Cerebellar cortex (tissue), 1 donor: ENCODE measurements at places on chromosomes 5 and 9.

DNA sequence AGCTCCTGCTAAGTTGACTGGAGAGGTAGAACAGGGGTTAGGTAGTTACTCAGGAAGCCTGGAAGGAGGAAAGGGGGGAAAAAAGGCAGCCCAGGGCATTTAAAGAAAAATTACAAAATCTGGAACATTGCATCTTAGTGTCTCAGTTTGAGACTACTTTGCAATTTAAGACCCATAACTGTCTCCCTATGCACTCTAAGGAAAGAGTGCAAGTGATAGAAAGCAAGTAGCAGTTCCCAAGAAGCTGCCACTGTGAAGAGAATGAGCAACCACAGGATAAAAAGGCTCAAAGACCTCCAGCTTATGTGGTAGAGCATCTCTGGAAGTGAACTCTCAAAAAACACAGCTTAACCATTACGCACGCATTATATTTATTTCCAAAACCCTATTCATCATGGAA is 141.8 kb downstream of the SLCO4C1 start:
- DNase-seq = no peak

- DNase-seq = no peak
Measured at GRCh38 chr5:68500813-68501212, 285.3 kb downstream of the PIK3R1 start.

DNA sequence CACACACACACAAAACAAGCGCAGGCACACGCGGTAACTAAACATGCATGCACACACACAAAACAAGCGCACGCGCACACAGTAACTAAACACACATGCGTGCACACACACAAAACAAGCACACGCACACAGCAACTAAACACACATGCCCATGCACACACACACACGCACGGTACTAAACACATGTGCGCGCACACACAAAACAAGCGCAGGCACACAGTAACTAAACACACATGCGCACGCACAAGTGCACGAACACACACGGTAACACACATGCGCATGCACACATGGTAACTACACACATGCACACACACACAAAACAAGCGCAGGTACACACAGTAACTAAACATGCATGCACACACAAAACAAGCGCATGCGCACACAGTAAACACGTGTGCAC is 19.9 kb upstream of the SLC6A3 start:
- no peak for DNase-seq

GRCh38 chr5:80656425-80656824 is 1.6 kb upstream of the DHFR start:
- DNase-seq = no peak

- peak; percentile 69 for DNase-seq
Measured at GRCh38 chr5:150263801-150264621, 25.6 kb downstream of the CAMK2A start.

DNA sequence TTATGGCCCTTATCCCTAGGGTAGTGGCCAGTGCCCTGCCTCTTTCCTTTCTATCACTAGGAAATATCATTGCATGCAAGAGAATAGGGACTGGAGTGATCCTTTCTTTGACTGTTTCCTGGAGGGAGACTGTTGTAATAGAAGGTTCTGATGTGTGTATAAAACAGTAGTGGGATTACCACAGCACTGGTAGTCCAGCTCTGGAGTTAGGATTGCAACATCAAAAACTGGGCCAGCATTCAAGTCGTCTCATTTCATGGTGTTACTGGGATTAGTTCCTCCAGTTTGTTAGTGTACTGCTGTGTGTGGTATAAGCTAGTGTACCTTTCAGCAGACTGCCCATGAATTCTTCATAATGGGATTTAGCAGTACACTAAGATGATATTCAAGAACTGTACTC is 45.8 kb downstream of the KIAA1958 start:
- no peak for DNase-seq

DNA sequence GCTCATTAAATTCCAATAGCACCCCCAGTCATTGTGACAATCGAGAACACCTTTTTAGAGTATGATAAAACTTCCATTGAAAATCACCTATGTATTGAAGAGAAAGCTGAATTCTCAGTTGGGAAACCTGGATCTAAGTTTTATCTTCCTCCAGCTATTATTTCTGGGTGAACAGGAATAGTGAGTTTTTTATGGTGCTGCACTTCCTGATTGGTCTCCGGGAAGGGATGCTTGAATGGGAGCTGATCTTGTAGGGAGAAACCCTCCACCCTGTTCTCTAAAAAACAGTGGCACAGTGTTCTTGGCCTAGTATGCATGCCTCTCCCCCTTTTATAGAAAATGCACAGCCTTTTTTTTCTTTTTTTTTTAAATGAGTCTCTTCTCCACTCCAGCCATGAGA is 112.2 kb downstream of the ACTBL2 start:
- no peak for DNase-seq

DNA sequence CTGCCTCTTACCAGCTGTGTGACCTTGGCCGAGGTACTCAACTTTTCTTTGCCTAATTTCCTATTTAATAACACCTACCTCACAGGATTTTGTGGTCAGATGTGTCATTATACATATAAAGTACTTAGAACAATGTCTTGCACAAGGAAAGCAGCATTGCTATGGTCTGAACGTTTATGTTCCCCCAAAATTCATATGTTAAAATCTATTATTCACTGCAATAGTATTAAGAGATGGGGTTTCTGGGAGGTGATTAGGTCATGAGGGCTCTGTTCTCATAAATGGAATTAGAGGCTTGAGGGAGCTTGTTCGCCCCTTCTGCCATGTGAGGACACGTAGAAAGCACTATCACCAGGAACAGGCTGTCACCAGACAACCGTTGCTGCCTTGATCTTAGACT is 10.9 kb upstream of the RNF145 start:
- no peak for DNase-seq

- no peak for DNase-seq
Measured at GRCh38 chr5:89869346-89869745, 540.2 kb downstream of the CETN3 start.

DNA sequence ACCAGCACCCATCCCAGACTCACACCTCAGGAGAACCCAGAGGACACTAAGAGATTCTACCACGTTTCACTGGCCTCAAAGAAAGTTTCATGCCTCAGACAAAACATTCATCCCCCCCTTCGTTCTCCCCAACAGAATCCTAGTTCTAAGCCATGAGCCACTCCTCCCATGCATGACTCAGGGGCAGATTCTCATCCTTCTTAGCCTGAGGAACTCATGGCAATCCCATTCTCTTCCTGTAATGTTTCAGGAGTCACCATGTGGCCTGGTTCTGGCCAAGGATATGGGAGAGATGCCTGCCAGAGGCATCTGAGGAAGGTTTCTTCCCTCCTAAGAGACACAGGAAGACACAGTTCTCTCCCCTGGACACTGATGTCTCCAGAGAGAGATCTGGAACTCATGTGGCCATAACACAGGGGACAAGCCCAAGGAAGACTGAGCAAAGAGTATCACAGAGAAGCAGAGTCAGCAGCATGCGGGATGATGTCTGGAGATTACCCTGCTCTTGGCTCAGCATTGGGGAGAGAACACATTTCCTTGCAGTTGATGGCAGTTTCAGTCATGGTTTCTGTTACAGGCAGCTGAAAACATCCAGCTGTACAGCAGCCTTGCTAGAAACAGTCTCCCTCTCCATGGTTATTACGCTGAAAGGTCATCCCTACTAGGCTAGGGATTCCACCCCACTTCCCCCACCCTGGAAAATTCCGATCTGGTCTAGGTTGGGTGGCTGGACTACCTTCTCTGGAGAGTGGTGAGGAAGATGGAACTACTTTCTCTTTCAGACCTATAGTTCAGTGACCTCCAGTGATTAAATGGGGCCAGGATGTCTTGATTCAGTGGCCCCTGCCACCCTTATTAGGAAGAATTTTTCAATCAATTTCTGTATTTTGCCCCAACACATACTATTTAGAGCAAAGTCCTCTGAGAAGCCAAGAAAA is 115.4 kb downstream of the ZNF608 start:
- DNase-seq = no peak

DNA sequence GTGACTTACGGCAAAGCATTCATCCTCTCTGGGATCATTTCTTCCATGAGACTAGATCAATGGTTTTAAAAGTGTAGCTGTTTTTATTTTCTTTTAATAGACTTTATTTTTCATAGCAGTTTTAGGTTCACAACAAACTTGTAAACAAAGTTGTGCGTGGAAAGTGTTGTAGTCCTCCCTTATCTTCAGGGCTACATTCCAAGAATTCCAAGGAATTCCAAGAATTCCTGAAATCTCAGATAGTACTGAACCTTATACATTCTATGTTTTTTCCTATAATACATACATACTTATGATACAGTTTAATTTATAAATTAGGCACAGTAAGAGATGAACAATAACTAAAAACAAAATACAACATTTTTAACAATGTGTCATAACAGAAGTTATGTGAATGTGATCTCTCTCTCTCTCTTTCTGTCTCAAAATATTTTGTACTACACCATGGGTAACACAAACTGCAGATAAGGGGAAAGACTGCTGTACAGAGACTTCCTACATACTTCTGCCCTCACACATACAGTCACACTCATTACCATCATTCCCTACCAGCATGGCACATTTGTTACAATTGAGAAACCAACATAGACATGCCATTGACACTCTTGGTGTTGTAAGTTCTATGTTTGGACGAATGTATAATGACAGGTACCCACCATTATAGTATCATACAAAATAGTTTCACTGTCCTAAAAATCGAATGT is 1933.2 kb upstream of the WWC1 start:
- no peak for DNase-seq

- no peak for DNase-seq
Measured at GRCh38 chr9:5512658-5513452, 2.5 kb downstream of the PDCD1LG2 start.

- no peak for DNase-seq
Measured at GRCh38 chr9:7097785-7098752, 340.3 kb downstream of the KDM4C start.

DNA sequence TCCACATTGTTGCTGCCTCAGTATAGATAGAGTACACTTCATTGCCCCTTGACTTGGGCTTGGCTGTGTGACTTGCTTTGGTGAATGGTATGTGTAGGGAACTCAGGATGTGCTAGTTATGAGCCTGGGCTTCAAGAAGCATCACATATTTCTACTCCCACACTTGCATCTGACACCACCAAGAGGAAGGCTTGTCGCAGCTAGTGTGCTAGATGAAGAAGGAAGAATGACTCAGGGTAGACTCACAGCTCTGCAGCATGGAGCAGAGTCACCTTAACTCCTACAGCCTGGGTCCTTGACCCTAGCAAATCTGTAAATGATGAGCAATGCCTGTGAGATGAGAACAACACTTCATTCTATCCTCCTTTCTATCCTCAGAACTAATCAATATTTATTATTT is 261.8 kb downstream of the ASTN2 start:
- no peak for DNase-seq

- DNase-seq = peak; percentile 45
Measured at GRCh38 chr5:20556115-20556763, 568.2 kb upstream of the CDH18 start.

GRCh38 chr9:121451586-121451985 is 48.1 kb downstream of the GGTA1 start:
- DNase-seq = no peak

DNA sequence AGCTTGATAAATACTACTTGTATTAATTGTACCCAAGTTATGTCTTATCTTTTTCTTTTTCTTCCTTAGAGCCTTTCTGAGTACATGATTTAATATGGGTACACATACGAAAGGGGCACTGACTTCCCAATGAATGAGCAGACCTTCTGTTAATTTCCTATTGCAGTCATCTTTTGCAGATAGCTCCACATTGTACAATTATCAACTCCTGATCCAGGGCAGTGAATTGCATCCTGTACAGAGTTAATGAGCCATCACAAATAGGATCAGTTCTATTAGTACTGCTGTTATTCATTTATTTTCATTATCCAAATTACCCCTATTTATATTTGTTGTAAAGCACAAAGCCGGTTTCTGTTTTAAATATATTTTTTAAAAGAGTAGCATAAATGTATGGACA is 105.6 kb downstream of the ADAMTSL1 start:
- DNase-seq = no peak

DNA sequence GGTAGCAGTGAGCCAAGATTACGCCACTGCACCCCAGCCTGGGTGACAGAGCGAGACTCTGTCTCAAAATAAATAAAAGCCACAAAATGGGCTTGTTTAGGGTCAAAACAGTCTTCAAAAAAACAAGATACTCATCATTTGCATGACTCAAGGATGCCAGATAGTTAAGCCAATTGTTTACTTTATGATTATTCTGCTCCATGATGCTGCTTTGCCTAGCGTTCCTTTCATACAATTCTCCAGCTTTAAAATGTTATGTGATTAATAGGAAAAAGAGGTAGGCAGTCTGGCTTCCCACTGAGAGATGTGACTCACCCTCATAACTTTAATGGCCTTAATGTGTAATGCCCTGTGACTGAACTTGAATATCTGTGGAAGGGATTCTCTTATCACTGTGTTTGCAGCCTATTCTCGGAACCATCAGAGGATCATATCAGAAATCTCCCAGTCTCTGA is 364.6 kb upstream of the TRPC7 start:
- DNase-seq = no peak

GRCh38 chr9:14066831-14067230 is 247.1 kb downstream of the NFIB start:
- DNase-seq = no peak
